ENCODE measurements at places on chromosomes 4 and X.
A peak's percentile ranks its signal among the peaks of the same experiment; 100 is the strongest.

DNA sequence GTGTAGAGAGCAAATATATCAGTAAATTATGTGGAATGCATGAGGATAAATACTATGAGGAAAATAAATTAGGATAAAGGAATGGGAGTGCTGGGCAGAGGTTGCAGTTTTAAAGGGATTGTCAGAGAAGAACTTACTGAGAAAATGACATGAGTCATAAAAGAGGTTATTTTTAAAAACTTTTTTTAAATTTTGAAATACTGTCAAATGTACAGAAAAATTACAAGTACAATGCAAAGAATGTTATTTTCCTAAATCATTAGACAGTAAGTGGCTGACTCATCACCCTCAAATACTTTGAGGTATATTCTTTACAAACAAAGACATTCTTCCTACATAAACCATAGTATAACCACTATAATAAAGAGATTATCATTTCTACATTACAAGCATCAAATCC lies 29.8 kb upstream of the H2AZ1 start:
- DNase-seq: no peak
- H3K27ac ChIP-seq: no peak overlapping the region
- no peak overlapping the region for H3K4me3 ChIP-seq
- H3K36me3 ChIP-seq: no peaks in the 10 kb centered on the region
- H3K4me1 ChIP-seq: no peaks in the 10 kb centered on the region
- H3K27me3 ChIP-seq: no peaks in the 10 kb centered on the region

DNA sequence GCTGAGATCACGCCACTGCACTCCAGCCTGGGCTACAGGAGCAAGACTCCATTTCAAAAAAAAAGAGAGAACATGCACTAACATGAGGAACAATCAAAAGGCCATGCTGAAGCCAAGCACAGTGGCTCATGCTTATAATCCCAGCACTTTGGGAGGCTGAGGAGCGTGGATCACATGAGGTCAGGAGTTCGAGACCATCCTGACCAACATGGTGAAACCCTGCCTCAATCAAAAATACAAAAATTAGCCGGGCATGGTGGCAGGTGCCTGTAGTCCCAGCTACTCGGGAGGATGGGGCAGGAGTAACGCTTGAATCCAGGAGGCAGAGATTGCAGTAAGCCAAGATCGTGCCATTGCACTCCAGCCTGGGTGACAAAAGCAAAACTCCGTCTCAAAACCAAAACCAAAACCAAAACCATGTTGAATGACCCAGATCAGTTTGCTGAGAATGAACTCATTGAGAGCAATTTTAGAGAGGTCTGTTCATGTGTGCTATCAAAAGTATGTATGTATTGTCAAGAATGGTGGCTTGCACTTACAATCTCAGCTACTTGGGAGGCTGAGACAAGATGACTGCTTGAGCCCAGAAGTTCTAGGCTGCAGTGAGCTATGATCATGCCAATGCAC lies 44.8 kb downstream of the PDS5A start:
- H3K27me3 ChIP-seq: no peaks in the 10 kb centered on the region
- DNase-seq: peak; percentile 6
- H3K36me3 ChIP-seq: peaks cover 2% of the 10 kb centered on the region
- no peak overlapping the region for H3K4me3 ChIP-seq
- H3K4me1 ChIP-seq: peaks cover 2% of the 10 kb centered on the region

- no peak overlapping the region for H3K27ac ChIP-seq
- H3K36me3 ChIP-seq: no peaks in the 10 kb centered on the region
- no peaks in the 10 kb centered on the region for H3K27me3 ChIP-seq
Measured at GRCh38 chr4:5096261-5096660, 45.0 kb downstream of the STK32B start.

DNA sequence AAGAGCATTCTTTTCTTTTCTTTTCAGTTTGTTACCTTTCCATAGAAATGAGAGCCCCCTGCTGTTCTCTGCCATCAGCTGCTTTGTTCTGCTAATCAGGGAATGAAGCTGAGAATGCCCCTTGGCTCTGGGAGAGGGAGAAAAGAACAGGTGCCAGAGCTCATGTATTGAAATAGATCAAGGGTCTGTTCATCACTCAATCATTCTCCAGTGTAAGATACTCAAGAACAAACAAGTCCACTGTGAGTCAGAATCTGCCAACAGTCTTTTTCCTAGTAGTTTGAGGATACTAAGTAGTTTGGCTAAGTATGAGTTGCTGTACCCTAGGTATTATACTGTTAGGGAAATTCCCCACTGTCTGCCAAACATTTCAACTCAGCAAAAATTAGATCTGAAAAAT lies 144.3 kb downstream of the RTL3 start:
- no peaks in the 10 kb centered on the region for H3K27me3 ChIP-seq
- no peak overlapping the region for H3K4me3 ChIP-seq
- no peaks in the 10 kb centered on the region for H3K36me3 ChIP-seq
- H3K27ac ChIP-seq: no peak overlapping the region

- no peak for DNase-seq
- H3K27me3 ChIP-seq: no peaks in the 10 kb centered on the region
- H3K4me3 ChIP-seq: no peak overlapping the region
Measured at GRCh38 chr4:116438981-116439729, 646.2 kb downstream of the TRAM1L1 start.

GRCh38 chr4:24913119-24913485 lies 260 bp upstream of the CCDC149 start:
- no peaks in the 10 kb centered on the region for H3K27me3 ChIP-seq
- H3K27ac ChIP-seq: peak overlapping the region; percentile 37

DNA sequence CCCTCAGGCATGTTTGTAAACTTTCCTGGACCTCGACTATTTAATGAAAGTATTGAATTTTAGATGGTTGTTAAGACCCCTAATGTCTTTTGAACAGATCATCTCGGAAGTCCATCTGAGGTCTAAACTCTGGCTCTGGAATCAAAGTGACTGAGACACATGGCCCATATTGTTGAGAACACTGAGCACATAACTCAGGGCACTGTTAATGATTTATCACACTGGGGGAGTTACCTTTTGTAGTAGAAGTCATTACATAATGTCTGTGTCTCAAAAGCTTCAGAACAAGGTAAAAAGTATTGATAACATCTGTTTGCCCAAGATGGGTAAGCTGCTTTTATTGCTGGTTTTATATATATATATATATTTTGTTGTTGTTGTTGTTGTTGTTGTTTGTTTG lies 103.4 kb upstream of the HS3ST1 start:
- H3K27me3 ChIP-seq: no peaks in the 10 kb centered on the region
- H3K27ac ChIP-seq: no peak overlapping the region
- no peaks in the 10 kb centered on the region for H3K4me1 ChIP-seq
- DNase-seq: no peak
- no peak overlapping the region for H3K4me3 ChIP-seq

GRCh38 chr4:143185253-143186107 lies 763 bp downstream of the USP38 start:
- DNase-seq: peak; percentile 7
- H3K27me3 ChIP-seq: no peaks in the 10 kb centered on the region
- H3K4me3 ChIP-seq: peak overlapping the region; percentile 89
- no peaks in the 10 kb centered on the region for H3K36me3 ChIP-seq

GRCh38 chr4:107037199-107037584 lies 1.1 kb upstream of the DKK2 start:
- peaks cover 6% of the 10 kb centered on the region for H3K4me1 ChIP-seq
- H3K36me3 ChIP-seq: no peaks in the 10 kb centered on the region
- DNase-seq: no peak
- no peak overlapping the region for H3K4me3 ChIP-seq
- H3K27me3 ChIP-seq: peaks cover 35% of the 10 kb centered on the region

GRCh38 chrX:119667111-119667878 lies 25.7 kb downstream of the SEPTIN6 start:
- H3K4me3 ChIP-seq: no peak overlapping the region
- no peak for DNase-seq
- H3K27ac ChIP-seq: no peak overlapping the region

- peak overlapping the region; percentile 78 for H3K4me3 ChIP-seq
- H3K36me3 ChIP-seq: no peaks in the 10 kb centered on the region
- H3K27ac ChIP-seq: peak overlapping the region; percentile 98
Measured at GRCh38 chr4:182143822-182144625, 99.2 kb upstream of the TENM3 start.

- no peak overlapping the region for H3K27ac ChIP-seq
- no peak overlapping the region for H3K4me3 ChIP-seq
- no peak for DNase-seq
- H3K36me3 ChIP-seq: no peaks in the 10 kb centered on the region
Measured at GRCh38 chrX:40230646-40231045, 132.9 kb upstream of the BCOR start.

- no peaks in the 10 kb centered on the region for H3K27me3 ChIP-seq
- no peak overlapping the region for H3K27ac ChIP-seq
- H3K4me3 ChIP-seq: no peak overlapping the region
- H3K4me1 ChIP-seq: no peaks in the 10 kb centered on the region
- H3K36me3 ChIP-seq: no peaks in the 10 kb centered on the region
Measured at GRCh38 chr4:187178587-187178986, 454.9 kb upstream of the FAT1 start.

DNA sequence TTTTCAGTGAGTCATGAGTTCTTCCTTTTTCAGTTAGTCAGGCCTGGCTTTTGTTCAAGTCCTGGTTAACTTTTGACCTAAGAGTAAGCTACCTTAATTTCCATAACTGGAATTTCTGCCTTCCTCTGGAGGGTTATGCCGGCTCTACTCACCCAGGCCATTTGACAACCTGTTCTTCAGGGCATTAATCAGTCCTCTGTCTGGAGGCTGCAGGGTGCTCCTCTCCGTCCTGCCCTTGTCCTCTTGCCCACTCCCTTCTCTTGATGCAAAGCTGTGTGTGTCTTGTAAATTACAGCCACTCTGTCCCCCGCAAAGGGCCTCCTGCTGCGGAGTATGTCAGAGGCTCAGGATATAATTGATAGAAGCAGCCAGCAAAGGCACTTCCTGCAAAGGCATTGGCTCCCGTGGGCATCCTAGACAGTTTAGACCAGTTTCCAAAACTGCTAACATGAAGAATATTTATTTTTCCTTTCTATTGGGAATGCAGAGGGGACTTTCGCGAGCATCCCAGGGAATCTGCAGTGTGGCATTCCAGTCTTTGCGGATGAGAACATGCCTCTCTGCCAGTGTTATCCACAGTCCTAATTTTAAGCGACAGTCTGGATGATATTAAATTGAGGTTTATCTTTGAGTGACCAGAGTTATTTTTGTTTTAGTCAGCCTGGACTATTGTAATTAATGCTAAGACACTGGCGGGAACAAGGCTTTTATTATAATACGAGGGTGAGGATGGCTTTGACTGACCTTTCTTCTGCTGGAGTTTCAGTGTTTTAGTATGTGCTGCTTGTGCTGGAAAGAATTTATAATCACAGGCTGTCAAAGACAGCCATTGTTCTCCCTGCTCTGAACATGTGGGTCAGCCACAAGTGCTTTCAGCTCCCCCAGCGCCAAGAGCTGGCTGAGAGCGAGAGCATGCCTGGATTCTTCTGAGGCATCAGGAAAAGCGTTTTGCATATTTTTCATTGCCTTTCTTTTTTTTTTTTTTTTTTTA lies 74.2 kb downstream of the LIMCH1 start:
- DNase-seq: peak; percentile 89
- peaks cover 3% of the 10 kb centered on the region for H3K4me1 ChIP-seq
- no peak overlapping the region for H3K4me3 ChIP-seq
- no peaks in the 10 kb centered on the region for H3K27me3 ChIP-seq
- H3K36me3 ChIP-seq: no peaks in the 10 kb centered on the region
